ENCODE measurements at places on chromosomes 1 and 21.

- DNase-seq, result no peak
Observed at GRCh38 chr1:207128336-207128921, 24.4 kb downstream of the C4BPA start.

GRCh38 chr1:41362357-41362721 is 1.1 kb downstream of the FOXO6 start:
- DNase-seq, result no peak

GRCh38 chr1:100767176-100767890 is 47.8 kb downstream of the VCAM1 start:
- no peak for DNase-seq

DNA sequence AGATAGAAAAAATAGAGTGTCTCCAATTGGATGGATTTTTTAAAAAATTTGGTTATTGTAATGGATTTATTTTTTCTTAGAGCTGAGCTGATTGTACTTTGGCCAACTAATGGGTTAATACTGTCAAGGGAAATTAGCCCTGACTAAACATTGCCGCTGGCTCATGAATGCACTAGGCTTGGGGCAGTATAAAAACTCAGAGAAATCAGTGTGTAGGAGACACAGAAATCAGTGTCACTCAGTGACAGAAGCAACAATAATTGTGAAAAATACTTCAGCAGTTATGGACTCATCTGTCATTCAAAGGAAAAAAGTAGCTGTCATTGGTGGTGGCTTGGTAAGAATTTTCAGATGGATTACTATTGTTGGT is at the start of gene KMO:
TSS of gene KMO (plus strand) at position 217 of the 370 bp plus-strand sequence. CDS start at position 284, 67 bp downstream.
- DNase-seq, result no peak

DNA sequence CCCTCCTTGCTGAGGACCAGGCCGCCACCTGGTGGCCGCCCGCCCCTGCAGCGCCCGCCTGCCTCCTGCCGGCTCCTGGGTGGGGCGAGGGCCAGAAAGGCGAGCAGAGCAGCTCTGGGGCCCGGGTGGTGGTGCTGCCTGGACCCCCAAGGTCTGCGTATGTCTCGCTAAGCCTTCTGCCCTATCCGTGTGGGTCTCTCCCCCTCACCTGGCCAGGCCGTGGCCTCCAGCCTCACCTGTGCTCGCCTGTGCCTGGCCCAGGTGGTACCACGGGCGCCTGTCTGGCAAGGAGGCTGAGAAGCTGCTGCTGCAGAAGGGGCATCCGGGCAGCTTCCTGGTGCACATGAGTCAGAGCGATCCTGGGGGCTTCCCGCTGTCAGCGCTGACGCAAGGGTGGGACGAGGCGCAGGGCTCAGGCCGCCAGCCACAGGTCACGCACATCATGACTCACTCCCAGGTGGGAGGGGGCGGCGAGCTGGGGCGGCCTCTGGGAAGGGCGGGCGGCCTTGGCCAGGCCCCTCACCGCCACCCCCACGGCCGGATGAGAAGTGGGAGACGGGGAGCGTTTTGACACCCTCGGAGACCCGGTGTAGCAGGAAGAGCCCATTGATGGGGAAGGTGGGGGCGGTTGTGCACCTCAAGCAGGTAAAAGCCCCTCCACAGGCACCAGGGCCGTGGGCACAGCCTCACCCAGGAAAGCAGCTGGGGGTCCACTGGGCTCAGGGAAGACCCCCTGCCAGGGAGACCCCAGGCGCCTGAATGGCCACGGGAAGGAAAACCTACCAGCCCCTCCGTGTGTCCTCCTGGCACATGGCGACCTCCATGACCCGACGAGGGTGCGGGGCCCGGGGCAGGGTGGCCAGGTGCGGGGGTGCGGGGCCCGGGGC is 9.9 kb downstream of the RNF223 start:
- DNase-seq, result peak; percentile 80

- no peak for DNase-seq
Observed at GRCh38 chr1:67350783-67351182, 43.1 kb downstream of the IL12RB2 start.

- DNase-seq, result no peak
Observed at GRCh38 chr21:35226328-35226727, 177.2 kb upstream of the RUNX1 start.

- DNase-seq, result no peak
Observed at GRCh38 chr21:35050348-35051286, 1.5 kb upstream of the RUNX1 start.

DNA sequence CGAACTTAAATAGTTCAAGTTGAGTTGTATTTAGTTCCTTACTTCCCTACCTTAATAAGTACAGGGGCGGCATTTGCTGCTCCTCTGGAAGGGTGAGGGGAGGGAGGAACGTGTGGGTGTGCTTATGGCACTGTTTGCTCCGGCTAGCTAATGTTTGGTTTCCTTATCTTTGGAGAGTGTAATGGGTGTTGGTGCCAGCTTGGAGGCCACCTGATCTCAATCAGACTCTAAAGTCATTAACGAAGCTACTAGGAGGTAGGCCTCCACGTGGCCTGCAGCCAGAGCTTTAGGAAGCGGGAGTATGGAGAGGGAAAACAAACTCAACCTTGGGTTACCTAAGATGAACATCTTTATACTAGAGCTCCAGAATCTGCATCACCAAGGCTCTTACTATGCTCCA is 43.0 kb upstream of the RAP1A start:
- no peak for DNase-seq

DNA sequence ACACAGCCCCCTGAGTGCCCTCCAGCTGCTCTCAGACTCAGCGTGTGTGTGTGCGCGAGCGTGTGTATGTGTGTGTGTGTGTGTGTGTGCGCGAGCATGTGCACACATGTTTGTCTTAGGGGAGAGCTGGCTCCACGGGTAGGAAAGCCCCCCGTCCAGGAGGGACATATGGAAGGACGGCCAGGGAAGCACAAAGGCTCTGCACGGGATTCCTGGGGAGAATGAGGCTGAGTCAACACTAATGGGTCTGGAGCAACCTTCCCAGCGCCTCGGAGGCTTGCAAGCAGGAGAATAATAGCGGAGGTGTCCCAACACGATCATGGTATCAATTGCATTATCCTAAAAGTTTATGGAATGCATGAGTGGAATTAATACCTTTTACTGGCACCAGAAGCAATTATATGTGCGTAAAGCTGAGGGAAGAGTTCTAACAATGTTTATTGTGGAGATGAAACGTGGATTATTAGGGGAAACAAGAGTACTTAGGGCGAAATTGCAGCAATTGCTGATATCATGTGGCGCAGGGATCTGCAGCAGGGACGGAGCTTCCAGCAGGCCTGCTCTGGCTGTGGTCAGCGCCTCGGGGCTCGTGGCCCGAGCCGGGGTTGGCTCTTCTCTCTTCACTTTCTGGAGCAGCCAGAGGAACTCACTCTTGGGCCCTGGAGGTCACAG is 40.3 kb upstream of the CCDC27 start:
- no peak for DNase-seq

GRCh38 chr1:246728311-246728710 is 4.1 kb downstream of the SCCPDH start:
- no peak for DNase-seq

- no peak for DNase-seq
Observed at GRCh38 chr21:43758811-43759210, 17.3 kb downstream of the CSTB start.

GRCh38 chr21:16642353-16642752 is 870.5 kb upstream of the CXADR start:
- no peak for DNase-seq

- DNase-seq, result no peak
Observed at GRCh38 chr1:207156095-207156494, 52.1 kb downstream of the C4BPA start.

- DNase-seq, result no peak
Observed at GRCh38 chr1:5648410-5649165, 343.6 kb downstream of the NPHP4 start.

DNA sequence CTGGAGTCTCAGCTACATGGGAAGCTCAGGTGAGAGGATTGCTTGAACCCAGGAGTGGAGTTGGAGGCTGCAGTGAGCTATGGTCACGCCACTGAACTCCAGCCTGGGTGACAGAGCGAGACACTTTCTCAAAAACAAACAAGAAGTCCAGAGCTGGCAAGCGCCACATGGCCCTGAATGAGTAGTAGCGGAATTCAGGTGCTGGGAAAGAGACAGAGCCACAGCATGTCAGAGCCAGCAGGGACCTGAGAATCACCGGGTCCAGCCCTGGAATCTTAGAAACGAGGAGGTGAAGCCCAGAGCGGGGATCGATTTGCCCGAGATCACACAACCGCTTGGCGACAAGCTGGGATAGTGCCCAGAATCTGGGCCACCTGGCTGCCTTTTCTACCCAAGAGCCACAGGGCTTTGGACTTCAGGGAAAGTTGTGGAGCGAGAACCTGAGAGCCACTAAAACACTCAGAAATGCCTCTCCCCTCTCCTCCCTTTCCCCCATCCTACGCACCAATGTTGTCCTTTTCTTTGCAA is 9.8 kb downstream of the ARL8A start:
- no peak for DNase-seq
